Left lobe of liver (tissue), 2 donors: ENCODE measurements at places on chromosomes 7 and 10. TPM values are rescaled to one million over a fixed set of nuclear protein-coding genes. Genes with fewer than 3 reads are reported as not detected.

- DNase-seq = no peak
Measured at GRCh38 chr10:83425306-83425705, 714.0 kb upstream of the GHITM start.

DNA sequence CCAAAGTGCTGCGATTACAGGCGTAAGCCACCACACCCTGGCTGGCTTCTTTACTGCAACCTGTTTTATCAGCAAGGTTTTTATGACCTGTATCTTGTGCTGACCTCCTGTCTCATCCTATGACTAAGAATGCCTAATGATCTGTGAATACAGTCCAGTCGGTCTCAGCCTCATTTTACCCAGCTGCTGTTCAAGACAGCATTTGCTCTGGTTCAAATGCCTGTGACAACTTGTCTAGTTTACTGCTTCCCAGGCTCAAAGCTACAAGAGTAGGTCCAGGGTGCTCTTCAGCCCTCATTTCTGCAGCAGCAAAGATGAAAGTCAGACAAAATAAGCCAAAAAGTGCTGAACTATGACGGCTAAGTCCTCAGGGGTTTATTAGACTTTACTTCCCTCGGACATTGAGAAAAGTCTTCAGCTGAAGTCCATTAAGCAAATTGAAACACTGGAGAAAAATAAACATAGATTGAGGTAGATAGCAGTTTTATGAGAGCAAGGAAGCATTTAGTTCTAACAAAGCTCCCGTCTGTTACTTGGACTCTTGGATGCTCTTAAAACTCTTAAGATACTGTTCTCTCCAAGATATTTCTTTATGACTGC, 12.5 kb upstream of the LYZL1 start:
- DNase-seq = no peak

- no peak for DNase-seq
Measured at GRCh38 chr10:75547391-75548298, 116.2 kb downstream of the LRMDA start.

Gene FBXL13
- 0.18 TPM for total RNA-seq

DNA sequence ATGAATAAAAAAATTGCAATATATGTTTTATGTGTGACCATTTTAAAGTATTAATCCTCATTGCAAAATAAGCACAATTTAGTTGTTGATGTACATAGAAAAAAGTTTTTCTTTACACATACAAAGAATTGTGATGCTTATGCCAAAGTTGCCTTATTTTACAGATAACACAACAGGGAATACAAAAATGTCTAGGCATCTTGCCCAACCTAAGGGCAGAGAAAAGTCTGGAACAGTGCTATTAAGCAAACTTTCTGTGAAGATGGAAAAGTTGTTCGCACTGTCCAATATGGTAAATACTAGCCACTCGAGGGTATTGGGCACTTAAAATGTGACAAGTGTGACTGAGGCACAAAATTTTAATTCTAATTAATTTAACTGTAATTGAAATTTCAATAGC, 190.2 kb upstream of the HGF start:
- no peak for DNase-seq

DNA sequence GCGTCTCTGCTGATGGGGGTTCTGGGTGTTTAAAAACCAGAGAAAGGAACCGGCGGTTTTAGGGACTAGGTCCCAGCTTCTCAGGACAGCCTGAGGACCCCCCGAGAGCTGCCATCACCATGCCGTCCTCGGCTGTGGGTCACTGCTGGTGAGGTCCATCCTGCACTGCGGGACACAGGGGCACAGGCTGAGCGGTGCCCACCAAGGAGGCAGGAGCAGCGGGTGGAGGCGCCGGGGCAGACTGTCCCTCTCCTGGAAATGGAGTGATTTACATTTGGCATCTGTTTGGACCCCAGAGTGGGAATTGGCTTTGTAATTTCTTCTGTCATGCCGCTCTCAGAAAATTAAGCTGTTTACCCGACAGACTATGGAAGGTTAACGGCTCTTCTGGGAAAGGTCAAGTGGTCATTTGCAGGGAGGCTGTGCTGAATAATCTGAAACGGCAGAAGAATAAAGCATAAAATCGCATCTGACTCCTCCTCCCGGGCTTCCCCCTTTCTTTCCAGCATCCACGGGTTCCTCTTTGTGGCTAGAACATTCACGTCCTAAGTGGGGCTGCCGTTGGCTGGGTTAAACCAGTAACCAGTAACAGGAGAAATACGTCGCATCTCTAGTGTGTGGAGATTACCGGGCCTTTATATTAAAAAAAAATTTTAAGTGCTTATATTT, 31.7 kb downstream of the LHPP start:
- DNase-seq = no peak

DNA sequence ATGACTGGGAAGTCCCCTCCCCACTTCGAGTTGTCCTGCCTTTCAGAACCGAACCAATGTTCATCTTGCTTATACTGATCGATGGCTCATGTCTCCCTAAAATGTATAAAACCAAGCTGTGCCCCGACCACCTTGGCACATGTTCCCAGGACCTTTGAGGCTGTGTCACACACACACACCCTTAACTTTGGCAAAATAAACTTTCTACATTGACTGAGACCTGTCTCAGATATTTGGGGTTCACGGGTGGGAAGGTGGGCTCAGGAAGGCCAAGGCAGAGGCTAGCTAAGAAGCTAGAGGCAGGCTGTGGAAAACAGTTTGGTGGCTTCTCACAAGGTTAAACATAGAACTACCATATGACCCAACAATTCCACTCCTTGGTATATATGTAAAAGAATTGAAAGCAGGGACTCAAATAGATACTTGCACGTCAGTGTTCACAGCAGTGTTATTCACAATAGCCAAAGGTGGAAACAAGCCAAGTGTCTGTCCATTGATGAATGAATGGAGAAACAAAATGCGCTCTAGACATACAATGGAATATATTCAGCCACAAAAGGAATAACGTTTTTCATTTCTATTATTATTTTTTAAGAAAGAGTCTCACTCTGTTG, 15.4 kb downstream of the PRF1 start:
- DNase-seq = no peak

DNA sequence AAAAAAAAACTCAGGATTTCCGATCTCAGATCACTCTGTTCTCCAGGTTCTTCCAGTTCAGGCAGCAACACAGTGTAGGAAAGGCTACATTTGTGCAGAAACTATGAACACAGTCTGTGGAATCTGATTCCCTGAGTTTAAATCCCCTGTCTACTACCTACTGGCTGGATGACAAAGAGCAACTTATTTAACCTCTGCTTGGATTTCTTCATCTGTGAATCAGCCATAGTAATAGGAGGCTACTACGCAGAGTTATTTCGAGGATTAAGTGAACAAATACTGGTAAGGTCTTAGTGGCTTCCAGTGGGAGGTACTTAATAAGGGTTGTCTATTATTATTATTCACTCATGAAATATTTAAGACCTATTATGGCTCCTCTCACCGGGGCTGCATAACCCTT, 44.3 kb upstream of the PDCD4 start:
- no peak for DNase-seq

Gene UCMA
- not detected for total RNA-seq

Gene TMEM213
- not detected for total RNA-seq

Gene PRKCQ
- total RNA-seq = 0.20 TPM

Gene ETV1
- 8.4 TPM for total RNA-seq

Gene SPDYE1
- not detected for total RNA-seq

Gene TEX47
- not detected for total RNA-seq

DNA sequence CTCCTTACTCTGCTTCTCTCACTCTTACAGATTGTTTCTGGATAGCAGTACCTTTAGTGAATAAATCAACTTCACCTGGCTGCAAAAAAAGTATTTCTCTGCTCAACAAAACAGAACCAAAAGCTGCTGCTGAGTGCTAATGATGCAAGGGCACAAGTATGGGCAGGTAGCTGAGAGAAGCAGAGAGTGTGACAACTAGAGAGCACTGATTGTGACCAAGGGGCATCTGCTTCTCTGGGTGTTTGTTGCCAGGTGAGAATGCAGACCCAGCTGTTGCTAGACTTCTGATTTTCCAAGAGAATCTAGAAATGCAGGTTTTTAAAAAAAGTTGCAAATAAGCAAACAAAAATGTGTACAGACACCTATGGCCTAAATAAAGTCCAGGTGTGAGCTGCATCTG, 25.3 kb upstream of the PPIF start:
- DNase-seq = no peak

- no peak for DNase-seq
Measured at GRCh38 chr7:157278167-157278790, 58.5 kb upstream of the DNAJB6 start.

Gene SPDYE6
- not detected for total RNA-seq

GRCh38 chr10:123472606-123473005, 193.5 kb upstream of the GPR26 start:
- no peak for DNase-seq

DNA sequence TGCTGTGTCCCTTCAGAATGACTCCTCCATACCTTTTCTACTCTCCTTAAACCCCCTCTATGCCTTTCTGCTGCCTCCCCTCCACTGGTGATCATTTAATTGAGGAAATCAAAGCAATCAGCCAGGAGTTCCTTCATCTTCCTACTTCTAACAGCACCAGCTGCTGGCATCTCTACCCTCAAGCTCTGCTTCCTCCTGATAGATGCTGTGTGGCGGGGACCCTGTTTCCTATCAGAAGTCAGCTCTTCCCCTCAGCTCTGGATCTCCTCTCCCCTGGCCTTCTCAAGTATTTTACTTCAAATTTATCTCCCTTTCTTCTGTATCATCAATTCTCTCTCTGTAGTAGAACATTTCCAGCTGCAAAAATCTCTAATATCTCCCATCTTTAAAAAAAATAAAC, 183.7 kb downstream of the ELMO1 start:
- no peak for DNase-seq

Gene EVX1
- not detected for total RNA-seq

DNA sequence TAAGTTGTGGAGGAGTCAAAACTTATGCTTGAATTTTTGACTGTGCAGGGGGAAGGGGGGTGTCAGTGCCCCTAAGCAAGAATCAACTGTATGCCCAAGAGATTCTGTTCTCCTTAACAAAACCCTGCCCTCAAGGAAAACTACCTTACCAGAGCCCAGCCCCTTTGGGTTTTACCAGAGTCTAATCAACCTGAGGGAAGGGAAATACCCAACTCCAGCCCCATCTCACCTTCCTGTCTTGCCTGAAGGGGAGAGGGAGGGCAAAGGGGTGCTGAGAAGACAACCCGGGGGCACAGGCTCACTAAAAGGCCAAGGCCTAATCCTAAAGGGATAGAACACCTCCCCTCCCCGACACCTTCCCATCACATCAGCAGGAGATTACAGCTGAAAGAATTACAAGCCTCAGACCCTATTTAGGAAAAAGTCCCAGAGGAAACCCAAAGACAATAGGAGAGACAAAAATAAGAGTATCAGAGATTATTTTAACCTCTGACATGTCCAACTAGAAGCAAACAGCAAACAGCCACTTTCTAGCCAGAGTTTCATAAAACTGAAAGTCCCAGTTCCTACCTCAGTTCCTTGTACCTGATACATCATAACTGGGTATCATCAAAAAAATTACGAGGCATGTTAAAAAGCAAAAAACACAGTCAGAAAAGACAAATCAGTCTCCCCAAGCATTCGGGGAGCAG, 26.8 kb upstream of the C7orf33 start:
- no peak for DNase-seq

Gene GSTK1
- total RNA-seq = 261 TPM

Gene SDHAF3
- 14.8 TPM for total RNA-seq

Gene NODAL
- not detected for total RNA-seq

GRCh38 chr7:16630654-16631053, 14.9 kb downstream of the ANKMY2 start:
- no peak for DNase-seq

Gene PALD1
- total RNA-seq = 1.1 TPM

Gene TUBGCP2
- total RNA-seq = 25.7 TPM

Gene MBLAC1
- total RNA-seq = 0.78 TPM

GRCh38 chr10:128869101-128869749, 597.8 kb upstream of the MGMT start:
- DNase-seq = no peak

Gene PTPRN2
- 0.33 TPM for total RNA-seq

GRCh38 chr10:112812586-112812985, 137.5 kb upstream of the TCF7L2 start:
- DNase-seq = peak; percentile 15
